ENCODE measurements at places on chromosomes 12 and 14.

DNA sequence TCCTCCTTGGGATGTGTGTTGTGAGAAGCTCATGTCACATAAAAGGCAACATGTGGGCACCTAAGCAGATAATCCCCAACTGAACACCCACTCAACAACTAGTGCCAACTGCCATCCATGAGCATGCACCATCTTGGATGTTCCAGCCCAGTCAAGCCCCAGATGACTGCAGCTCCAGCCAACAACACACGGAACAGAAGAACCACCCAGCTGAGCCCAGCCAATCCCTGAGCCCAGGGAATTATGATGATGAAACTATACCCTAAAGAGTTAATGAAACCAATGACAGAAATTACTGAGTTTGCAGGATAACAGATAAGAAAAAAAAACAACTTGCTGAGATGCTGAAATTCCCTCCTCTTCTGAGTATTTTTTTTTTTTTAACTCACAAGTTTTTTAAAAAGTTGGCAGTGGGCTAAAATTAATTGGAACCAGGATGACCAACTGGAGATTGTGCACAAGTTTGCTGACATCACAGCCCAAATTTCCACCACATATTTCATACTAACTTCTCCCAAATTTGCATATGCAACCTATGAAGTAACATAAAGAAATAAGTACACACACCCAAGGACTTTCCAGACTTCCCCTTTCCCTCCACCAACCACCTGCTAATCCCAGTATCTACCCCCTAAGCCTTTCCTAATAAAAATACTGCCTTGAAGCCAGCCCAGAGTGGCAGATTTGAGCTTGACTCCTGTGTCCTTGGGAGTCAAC lies 124.5 kb downstream of the KSR2 start:
- no peak for DNase-seq

DNA sequence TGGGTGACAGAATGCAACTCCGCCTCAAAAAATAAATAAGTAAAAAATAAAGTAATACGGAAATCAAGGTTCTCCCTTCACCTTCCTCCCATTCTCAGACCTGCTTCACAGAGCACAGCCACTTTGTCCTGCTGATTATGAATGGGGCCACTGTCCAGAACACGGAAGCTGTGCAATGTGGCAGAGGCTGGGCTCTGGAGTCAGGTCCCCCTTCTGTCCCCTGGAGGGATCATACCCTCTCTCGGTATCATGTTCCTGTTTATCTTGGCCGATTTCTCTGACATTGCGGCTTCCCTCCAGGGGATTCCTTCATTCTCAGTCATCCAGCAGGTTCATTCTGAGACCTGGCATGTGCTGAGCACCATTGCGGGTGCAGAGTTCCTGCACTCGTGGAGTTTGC lies 11.3 kb downstream of the PPP2R5C start:
- no peak for DNase-seq

DNA sequence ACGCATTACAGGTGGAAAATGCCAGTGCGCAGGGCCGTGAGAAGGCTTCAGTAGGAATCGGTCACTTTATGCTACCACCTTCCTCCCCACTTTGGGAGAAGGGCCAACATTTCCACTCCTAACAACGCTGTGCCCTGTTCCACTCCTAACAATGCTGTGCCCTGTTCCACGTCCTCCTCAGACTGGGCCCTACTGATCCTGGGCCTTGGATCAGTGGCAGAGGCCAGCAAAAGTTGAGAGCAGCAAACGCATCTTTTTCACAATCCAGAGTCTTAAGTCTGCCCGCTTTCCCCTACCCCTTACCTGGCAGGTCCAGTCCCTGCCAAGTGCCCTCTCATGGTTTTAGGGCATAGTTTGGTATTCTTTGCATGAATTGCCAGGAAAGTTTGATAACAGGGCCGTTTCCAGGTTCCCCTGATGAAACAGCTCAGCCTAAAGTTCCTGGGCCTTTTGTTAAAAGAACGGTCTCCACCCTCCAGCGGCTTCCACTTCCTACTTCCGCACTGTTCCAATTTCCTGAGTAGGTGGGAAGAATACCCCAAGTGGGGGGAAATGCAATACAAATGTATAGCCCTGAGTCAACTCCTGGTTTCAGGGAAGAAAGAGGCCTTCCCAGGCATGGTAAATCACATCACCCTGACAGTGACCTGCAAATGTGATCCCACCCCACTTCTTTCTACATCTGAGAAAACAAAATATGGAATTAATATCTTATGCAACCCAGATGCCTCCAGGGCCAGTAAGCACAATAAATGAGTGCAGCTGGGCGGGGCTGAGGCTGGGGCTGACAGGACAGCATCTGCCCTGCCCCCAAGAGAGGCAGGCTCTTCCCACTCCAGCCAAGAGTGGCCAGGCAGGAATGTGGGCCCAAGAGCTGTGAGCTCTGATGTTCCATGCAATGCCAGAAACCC lies 15.0 kb downstream of the KCTD10 start:
- DNase-seq = no peak

DNA sequence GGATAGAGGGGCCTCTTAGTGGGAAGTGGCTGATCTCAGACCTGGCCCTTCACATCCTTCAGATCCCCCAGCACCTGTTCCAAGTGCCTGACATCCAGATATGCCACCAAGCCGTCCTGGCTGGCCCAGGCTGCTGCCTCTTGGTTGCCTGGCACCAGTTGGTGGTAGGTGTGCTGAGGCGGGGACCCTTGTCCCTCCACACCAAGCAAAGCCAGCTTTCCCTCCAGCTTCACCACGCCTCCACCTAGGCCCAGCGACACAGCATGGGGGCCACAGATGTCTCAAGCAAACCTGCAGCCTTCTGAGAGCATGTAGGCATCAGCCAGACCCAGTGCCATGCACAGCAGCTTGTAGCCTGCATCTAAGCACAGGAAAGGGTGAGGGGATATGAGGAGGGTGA lies 3.5 kb upstream of the CD63 start:
- DNase-seq = no peak

GRCh38 chr14:52442602-52443001 lies 109.7 kb downstream of the TXNDC16 start:
- DNase-seq = no peak
